ENCODE measurements at places on chromosomes 5 and 9.

DNA sequence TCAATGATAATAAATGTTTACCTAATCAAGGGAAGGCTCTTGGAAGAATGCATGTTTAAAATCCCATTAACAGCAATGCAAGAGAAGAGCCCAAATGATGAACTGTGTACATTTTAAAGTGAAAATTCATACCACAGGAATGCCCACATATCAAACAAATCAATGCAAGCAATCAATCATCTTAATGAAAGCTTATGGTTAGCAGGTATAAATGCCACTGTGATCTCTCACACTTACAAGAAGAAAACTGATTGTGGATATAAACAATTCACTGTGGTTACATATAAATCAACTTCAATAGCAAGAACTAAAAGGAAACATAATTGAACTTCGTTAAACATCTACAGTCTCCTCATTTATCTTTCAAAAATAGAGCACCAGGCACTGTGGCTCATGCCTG, 161.0 kb upstream of the RORB start:
- DNase-seq = no peak

DNA sequence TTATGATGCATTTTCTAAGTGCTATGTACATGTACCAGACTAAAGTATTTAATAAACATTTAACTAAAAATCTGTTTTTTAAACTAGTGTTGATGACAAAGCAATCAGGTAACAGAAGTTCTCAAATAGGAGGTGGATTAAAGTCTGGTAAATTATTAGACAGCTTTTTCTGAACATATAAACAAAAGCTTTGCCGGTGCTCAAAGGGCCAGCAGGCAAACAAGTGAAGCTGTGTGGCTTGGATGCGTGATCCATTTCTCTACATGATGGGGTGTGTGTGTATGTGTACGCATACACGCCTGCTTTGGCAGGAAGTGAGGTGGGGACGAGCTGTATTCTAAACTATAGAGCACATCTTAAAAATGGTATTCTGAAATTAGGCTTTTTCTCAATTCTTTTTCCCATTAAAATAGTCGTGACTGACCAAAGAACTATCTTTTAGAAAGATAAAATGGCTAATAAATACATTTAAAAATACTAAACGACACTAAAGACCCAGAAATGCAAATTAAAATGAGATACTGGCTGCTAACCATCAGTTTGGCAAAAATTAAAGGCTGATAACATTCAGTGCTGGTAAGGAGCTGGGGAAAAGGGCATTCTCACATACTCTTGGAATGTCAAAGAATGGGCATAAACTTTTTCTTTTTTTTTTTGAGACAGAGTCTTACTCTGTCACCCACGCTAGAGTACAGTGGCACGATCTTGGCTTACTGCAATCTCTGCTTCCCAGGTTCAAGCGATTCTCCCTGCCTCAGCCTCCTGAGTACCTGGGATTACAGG, 174.0 kb downstream of the MAPKAP1 start:
- DNase-seq = no peak

GRCh38 chr9:95780751-95781150, 94.7 kb upstream of the ERCC6L2 start:
- no peak for DNase-seq

DNA sequence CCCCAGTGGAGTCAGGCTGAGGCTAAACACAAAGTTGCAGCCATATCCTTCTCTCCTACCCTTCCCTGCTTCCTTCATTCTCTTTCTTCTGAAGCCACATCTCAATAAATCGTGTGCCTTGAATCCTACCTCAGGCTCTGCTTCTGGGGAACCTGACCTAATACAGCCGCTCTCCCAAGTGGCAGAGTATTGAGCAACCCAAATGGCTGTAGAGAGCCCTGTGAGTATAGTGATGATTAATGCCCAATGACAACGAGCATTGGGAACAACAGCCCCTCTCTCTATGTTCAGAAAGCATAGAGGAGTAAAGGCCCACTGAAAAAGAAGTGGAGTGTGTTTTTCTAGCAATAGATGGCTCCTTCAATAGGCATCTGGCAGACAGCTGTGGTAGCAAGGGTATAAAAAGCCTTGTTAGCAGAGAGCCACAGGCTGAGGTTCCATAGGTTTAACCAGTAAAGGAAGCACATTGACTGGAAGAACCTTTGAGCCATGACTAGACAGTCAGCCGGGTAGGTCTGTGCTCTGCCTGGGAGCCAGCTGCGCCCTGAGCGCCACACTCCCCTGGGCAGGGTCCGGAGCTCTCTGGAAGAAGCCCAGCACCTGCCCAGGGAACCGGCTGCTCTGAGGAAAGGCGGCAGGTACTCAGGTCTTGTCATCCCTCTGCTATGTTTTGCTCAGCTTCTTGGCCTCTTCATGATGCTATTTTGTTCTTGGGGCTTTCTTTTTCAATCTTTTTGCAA, 22.6 kb upstream of the HSPA9 start:
- DNase-seq = no peak

GRCh38 chr5:143426437-143426991, 23.0 kb upstream of the NR3C1 start:
- DNase-seq = no peak

DNA sequence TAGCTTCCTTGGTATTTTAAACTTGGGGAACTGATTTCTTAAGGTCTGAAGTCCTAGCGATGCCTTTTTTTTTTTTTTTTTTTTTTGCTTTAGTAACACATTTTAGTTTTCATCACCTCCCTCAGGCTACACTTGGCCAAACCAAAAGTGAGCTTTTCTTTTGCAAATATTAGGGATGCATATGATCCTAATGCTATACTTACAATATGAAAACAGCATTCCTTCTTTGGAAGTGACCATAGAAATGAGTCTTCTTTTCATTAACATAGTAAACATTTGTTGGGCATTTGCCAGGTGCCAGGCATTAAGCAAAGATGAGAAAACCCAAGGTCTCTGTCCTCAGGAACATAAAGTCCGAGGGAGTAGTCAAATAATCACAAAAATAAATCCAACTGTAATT, 189.8 kb downstream of the ALDH1A1 start:
- no peak for DNase-seq

DNA sequence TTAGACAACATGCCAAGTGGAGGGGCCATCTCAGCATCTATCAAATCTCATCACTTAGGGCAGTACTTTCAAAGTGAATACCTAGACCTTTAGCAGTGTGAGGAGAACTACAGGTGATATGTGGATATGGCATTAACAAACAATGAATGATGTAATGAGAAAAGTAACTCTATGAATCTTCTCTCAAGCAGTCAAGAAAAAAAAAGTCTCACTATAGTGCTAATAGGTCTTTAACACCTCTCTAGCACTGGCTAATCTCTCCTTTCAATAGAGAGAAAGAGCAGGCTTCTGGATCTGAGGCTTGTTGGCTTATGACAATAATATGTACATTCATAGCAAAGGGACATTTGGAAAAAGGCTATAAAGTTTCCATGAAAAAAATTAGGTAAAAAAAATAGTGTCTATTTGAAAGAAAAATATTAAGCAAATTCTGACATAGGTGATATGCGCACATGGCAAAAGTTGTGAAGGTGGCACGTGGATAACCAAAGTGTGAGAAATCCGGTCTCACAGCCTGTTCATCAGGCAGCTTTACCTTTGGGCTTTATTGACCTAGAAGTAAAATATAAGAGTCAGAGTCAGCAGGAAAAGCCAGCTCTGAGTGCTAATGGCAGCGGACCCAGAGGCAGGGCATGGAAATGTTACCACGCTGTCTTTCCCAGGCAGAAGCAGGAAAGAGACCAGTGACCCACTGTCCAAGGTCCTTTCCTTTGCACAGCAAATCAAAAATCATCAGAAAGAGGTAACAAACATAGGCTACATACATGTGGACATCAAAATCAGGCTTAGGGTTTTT, 203.4 kb downstream of the EFNA5 start:
- DNase-seq = no peak

DNA sequence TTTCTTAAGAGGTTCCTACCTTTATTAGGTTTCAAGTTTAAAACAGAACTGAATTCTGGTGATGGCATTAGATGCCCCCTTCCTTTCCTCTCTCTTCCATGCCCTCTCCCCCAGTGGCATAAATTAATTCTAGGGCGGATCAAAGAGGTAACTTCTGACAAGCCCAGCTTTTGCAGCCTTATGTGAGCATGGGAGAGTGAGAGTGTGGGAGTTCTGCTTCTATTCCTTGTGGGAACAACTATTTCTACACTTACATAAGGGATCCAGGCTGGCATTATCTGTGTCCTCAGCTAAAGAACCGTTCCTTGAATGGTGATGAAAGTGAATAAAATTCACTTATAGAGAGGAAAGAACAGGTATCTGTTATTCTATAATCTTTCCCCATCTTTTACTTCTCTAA, 437.6 kb downstream of the KIF4B start:
- DNase-seq = no peak

DNA sequence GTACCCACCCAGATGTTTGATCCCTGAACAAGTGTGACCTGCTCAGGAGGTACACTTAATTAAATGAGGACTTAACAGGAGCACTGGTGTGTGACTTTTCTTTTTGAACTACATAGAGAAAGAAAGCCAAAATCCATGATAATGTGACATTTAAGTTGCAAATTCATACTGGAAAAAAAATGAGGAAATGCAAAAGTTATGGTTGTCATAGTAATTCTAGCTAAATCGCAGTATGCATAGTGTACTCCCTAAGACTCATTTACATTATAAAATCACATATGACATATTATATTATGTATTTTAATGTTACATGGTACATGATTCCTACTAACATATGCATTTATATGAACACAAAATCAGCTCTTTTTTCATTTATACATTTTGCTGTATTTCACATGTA, 92.0 kb upstream of the PCSK5 start:
- no peak for DNase-seq

GRCh38 chr9:127809540-127810377, 7.1 kb downstream of the FPGS start:
- no peak for DNase-seq

DNA sequence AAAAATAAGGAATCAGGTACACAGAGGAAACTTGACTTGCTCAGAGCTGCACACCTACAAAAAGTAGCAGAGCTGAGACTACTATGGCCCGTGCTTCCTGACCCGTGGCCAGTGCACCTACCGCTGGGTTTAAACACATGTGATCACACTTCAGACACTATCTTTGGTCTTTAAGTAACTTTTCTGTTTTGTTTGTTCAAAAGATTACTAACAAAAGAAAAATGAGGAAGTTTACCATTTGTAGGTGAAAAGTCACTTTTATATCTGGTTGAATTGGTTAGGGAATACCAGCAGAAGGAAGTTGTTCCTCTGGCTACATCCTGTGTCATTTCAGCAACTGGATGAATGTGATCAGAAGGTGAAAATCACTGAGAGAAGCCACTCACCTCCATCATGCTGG, 6.5 kb upstream of the SYK start:
- no peak for DNase-seq

GRCh38 chr9:600006-600405, 241.5 kb upstream of the DMRT1 start:
- DNase-seq = no peak

DNA sequence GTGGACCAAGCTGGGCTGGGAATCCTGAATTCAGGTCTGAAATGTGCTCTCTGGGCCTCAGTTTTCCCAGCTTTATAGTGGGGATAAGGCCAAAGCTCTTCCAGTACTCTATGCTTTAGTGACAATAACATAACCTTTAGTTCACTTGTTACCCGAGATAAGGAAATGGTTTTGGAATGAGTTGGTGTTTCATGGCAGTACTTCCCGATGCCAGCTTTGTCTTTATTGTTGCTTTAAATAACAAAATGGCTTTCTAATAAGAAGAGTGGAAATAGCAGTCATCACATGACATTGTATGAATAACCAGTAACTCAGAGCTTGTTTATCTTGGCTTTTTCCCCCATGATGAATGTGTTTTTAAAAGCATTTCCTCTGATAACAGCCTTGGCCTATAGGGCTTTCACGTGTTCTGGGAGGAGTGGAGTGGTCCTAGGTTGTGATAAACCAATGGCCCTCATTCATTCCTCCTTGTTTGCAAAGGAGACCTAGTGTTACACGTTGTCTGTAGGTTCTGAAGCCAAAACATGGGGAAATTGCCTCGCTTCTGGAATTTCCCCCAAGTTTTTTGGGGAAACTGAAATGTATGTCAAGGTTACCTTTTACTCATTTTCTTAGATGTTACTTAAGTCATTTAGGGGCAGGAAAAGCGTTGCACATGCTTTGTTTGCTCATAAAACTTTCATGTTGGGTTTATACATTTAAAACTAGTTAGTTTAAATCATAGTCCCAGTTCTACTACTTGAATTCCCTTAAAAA, 53.7 kb downstream of the ZNF618 start:
- no peak for DNase-seq

GRCh38 chr9:87535817-87536539, 38.3 kb downstream of the DAPK1 start:
- no peak for DNase-seq

DNA sequence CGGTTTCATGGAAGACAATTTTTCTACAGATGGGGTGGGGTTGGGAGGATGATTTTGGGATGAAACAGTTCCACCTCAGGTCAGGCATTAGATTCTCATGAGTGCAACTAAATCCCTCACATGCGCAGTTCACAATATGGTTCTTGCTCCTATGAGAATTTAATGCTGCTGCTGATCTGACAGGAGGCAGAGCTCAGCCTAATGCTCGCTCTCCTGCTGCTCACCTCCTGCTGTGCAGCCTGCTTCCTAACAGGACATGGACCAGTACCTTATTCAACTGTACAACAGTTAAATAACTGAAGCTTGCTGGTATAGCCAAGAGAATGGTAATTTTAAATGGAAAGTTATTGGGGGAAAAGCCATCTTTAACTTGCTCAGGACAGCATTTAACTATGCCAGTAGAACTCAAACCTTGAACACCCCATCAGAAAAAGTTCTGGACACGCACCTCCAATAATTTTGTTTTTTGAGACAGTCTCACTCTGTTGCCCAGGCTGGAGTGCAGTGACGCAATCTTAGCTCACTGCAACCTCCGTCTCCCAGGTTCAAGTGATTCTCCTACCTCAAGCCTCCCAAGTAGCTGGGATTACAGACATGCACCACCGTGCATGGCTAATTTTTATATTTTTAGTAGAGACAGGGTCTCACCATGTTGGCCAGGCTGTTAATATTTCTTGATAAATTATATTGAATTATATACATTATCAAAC, 27.7 kb downstream of the HMGCR start:
- no peak for DNase-seq

DNA sequence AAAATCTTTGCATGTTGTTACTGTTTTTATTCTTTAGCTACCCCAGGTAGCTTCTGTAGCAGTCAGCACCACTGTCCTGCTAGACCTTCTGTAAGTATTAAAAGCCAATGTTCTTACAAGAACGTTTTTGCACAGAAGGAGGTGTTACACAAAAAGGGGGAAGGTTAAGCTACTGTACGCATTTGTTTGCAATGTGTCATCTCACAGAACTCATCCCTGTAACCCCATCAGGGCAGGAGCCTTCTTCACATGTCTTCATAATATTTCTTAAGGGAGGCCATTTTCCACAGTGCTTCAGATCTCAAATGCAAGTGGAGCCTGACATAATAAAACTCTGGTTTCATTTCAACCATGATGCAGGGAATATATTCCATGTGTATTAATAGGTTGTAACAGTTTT, 67.9 kb downstream of the OSMR start:
- no peak for DNase-seq

All from CD4-positive, alpha-beta memory T cell (primary cell).